Stimulated activated CD8-positive, alpha-beta memory T cell treated with anti-CD3 and anti-CD28 coated beads, Interleukin-4, amount 100 ng/mL, for 24 hours (primary cell): ENCODE measurements at places on chromosomes 11 and 22.

DNA sequence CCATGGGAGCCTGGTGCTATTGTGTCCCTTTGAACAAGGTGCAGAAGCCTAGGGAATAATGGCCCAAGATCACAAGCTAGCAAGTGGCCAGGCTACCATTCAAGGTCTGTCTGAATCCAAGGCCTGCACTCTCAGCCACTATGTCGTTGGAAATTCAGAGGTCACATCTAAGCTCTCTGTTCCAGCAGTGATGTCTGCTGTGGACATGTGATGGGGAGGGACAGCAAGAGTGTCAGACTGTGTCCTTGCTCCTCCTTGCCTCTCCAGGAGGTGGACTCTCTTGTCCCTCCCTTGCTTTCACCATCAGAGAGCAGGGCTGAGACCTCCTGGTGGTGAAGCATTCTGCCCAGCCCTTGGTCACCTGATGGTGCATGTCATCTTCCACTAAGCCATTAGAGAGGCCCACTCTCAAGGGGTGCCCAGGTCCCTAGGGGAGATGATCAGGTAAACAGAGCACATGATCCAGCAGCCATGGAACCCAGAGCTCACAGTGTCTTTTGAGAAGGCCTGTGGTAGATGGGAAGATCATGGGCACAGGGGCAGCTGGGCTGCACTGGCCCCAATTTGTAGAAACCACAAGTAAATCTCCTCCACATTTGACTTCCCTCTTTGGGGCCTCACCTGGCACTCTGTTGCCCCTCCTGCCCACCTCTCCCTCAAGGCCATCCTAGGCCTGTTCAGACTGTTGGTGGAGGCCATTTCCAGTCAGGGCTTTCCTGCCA, 37.1 kb upstream of the SUSD2 start:
- no peak for DNase-seq

- DNase-seq: no peak
These were observed 65.9 kb downstream of the C11orf58 start for GRCh38 chr11:16804104-16804947.

DNA sequence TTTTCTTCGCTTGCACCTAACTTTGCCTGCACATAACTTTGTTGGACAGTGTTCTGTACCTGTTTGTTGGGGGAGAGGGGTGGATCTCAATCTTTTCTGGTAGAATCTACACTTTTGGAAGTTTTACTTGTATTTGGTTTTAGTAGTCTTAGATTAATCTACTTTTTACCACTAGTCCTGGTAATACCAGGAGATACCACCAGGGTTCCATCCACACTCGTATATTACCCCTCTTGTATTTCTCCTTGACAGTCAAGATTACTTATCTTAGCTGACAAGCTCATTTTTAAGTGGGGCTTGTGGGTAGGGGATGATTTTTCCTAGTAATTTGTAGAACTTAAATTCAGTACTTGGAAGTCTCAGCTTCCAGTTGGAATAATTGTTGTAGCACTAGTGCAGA, 37.3 kb upstream of the TECTA start:
- no peak for DNase-seq

- no peak for DNase-seq
These were observed 4.6 kb upstream of the CABP7 start for GRCh38 chr22:29715240-29715639.

DNA sequence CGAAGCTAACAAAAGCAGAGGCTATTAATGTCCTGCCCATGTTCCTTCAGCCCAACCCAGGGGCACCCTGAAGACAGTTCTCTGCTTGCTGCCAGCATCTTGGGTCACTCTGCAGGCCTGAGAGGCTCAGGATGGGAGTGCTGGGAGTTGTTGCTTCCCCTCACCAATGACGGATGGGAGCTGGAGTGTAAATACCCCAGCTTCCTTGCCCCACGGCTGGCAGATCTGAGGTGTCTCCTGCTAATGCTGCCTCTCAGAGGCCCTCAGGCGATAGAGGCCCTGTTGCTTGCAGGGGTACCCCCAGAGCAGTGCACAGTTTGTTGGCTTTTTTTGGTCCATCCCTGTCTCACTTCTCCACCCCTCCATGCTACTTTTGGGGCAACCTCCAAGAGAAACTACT, 32.9 kb downstream of the IFT27 start:
- DNase-seq: no peak

- no peak for DNase-seq
These were observed 4.7 kb downstream of the ZDHHC13 start for GRCh38 chr11:19121646-19122045.

DNA sequence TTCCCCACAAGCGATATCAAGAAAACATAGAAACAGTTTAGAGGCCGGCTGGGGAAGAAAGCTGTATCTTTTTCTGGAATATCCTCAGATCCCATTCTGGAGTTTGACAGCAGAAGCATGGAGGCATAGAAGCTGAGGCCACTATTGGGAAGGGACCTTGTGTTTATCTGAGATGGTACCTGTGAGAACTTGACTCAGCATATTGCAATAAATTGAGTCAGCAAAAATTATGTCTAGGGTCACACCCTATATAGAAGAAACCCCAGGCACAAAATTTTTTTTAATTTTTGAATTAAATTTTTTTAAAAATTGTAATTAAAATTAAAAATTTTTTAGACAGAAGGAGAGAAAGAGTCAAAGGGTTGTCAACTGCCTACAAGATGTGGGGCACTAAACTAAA, 178.7 kb downstream of the NTM start:
- DNase-seq: no peak

DNA sequence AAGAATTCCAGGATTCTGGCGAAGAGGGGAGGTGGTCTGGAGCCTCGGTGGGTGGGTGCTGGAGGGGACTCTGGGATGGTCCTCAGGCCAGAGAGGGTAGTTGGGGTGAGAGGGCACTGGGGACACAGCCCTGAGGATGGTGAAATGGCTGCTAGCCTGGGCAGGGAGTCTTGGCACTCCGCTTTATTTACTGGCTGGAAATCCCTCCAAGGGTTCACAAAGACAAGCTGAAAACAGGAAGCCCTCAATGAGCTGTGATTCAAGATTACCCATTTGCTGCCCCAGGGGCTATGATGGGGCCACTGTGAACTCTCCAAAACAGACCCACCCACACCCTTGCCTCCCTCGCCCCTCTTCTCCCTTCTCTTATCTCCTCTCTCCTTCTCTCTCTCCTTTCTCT, 71.9 kb downstream of the FBXO7 start:
- no peak for DNase-seq

DNA sequence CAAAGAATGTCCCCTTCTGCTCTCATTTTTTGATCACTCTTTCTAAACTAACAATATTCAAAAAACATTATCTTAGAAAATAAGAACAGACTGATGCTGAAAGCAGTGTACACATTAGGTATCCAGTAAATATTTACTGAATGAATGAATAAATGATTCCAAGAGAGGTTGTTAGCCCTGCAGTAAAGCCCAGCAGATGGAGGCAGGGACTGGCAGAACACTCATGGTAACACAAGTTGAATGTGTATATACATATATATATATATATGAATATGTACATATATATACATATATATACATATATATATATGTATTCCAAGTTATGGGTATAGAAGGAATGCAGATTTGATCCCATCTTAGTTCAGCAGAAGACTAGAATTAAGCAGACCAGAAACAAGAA, 546.3 kb downstream of the RAB38 start:
- DNase-seq: no peak

DNA sequence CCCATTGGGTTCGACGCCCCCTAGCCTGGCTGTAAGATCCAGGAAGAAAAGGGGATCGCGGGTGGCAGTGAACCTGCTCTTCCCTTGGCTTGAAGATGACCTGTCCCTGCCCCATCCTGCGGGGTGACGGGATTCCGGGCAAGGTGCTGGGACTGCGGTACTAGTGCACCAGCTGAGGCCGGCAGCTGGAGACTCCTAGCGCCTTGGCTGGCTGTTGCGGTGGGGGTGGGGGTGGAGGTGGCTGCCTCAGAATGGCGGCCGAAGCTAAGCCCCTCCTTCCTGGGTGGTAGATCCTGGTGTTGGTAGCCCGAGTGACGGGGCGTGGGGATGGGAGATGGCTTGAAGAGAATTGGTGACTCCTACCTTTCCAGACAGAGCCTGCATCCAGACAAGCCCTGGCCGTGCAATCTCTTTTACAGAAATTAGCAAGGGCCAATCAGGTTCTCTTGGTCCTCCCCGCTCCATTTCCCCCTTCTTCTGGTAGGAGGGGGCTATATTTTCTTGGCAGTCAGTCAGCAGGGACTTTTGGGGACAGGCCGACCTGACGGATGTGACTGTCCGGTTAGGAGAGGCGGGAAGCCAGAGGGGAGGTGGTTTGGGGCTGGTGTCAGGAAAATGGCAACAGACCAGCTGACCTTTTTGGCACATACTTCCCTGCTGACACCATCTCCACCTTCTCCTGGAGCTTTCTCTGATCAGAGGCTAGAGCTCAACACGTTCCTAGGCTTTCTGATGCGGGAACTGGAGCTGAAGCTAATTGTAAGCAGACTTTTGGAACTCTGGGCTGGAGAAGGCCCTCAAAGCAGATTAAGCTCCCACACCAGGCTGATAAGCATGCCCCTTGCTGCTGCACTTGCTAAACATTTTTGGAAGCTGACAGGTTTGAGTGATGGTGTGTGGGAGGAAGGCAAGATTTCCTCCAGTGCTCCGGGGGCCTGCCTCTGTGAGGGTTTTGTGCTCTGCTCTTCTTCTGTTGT, 2.0 kb downstream of the NAV2 start:
- DNase-seq: no peak

DNA sequence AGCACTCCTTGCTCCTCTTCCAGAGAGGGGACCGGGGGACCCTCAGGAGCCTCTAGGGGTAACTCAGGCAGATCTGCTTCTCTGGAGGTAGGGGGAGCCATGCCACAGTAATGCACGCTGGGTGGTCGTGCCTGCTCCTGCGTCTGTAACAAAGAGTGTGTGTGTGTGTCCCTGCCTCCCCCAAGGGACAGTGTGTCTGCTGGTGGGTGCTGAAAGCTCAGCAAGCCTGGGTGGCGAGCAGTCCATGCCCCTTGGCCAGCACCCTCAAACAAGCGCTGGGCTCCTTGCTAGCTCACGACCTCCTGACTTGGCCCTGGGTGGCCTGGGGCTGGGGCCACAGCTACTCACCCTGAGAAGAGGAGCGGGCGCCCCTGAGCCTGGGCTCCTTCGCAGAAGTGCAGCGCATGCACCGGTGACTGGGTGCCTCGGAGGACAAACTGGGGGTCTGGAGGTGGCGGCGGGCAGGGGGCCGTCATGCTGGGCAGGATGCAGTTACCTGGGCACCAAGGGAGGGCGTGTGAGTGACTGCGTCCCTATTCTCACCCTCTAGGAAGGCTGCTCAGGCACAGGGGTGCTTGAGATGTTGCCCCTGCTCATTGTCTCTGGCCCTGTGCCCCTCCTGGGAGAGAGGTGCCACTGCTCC, 33.7 kb downstream of the GNB1L start:
- DNase-seq: no peak

- no peak for DNase-seq
These were observed 82.9 kb downstream of the MIAT start for GRCh38 chr22:26740253-26740652.

- no peak for DNase-seq
These were observed 31.6 kb downstream of the MAFF start for GRCh38 chr22:38233427-38233826.

DNA sequence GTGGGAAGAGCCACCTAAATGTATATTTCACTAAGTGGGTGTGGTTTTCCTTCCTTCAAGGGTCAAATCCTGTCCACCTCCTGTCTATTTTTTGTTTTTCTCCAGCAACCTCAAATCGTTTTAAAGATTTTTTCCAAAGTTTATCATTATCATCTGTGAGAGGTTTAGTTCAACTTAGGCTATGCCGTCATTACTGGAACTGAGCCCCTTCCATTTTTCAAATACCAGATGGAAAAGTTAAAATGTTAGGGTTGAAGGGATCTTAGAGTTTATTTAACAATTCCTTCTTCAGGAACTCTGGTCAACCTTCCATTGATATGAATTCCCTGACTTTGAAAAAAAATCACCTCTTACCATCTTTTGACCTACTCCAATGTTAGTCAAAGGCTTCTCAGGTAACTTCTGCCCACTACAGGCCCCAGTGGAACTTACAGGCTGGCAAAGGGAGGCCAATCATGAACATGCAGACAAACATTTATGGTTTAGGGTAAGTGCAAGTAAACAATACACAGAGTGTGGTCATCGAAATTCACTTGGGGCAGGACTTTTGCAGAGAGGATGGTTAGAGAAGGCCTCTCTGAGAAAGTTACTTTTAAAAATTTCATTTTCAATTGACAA, 45.2 kb downstream of the SYN3 start:
- DNase-seq: no peak

DNA sequence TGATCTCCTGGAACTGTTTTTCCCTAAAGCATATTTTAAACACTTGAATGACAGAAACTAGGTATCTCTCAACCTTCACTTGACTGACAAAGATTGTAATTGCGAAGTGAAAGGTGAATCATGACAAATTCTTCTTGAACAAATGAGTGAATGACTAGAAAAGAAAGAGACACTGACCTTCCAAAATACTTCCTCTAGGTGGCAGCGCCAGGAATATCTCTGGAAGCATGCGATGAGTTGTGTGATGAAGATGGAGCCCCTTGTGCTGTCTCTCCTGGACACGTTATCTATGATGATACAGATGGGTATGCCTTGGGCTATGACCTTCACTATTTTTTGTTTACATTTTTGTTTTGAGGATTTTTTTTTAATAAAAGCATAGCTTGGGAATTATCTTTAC, 7.0 kb upstream of the CASP12 start:
- no peak for DNase-seq

DNA sequence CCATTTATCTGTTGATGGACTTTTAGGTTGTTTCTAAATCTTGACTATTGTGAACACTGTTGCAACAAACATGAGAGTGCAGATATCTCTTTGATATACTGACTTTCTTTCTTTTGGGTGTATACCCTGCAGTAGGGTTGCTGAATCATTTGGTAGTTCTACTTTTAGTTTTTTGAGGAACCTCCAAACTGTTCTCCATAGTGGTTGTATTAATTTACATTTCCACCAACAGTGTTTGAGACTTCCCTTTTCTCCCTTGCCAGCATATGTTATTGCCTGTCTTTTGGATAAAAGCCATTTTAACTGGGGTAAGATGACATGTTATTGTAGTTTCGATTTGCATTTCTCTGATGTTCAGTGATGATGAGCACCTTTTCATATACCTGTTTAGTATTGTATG, 330.0 kb downstream of the DDX10 start:
- no peak for DNase-seq

DNA sequence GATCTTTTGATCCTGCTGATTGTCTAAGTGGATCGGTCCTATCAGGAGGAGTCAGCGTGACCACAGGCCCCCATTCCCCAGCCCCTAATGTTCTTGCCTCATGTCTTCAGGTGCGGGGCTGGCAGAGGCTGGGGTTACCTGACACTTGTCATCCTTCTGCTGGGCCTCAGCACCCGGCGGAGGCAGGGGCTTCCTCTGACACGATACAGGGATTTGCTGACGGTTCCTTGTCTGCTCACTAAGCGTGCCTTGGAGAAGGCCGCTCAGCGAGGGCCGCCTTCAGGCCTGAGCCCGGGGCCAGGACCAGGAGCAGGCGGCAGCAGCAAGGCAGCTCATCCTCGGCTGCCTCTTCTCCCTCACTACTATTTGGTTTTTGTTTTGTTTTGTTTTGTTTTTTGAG, 45.7 kb upstream of the KCNQ1OT1 start:
- no peak for DNase-seq

DNA sequence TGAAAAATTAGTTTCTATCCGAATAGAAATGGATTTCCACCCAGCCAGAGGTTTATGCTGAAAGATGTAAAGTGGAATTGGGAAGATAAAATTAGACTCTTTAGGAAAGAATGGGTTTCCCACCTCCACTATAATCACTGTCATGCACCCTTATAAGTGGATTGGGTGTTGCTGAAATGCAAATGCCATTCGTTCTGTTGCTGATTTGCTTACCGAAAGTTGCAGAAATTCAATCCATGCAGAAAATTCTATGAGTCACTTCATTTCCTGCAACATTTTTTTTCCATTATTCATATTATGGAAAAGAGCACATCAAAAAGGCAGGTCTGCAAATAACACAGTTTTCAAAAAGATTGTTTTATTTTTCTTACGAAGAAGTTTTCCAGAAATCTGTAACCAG, 65.6 kb downstream of the LDLRAD3 start:
- DNase-seq: no peak
